Naive B cell (primary cell): ENCODE measurements at places on chromosomes 13 and 19.
A peak's percentile ranks its signal among the peaks of the same experiment; 100 is the strongest.

GRCh38 chr19:55723491-55723890 lies 14.7 kb downstream of the NLRP9 start:
- DNase-seq = no peak

DNA sequence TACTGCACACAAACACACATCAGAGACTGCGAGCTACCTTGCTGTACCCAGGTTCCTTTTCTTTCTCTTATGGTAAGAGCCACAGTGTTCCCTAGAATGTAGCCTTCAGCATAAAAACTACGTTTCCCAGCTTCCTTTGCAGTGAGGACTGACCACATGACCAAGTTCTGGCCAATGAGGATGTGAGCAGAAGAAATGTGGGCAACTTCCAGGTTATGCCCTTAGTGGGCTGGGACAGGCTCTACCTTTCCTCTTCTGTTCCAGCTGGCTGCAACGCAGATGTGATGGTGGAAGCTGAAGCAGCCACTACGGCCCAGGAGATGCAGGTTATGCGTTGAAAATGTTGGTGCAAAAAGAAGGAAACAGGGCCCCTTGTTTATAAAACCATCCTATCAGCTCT lies 27.5 kb downstream of the VRK3 start:
- peak; percentile 12 for DNase-seq

DNA sequence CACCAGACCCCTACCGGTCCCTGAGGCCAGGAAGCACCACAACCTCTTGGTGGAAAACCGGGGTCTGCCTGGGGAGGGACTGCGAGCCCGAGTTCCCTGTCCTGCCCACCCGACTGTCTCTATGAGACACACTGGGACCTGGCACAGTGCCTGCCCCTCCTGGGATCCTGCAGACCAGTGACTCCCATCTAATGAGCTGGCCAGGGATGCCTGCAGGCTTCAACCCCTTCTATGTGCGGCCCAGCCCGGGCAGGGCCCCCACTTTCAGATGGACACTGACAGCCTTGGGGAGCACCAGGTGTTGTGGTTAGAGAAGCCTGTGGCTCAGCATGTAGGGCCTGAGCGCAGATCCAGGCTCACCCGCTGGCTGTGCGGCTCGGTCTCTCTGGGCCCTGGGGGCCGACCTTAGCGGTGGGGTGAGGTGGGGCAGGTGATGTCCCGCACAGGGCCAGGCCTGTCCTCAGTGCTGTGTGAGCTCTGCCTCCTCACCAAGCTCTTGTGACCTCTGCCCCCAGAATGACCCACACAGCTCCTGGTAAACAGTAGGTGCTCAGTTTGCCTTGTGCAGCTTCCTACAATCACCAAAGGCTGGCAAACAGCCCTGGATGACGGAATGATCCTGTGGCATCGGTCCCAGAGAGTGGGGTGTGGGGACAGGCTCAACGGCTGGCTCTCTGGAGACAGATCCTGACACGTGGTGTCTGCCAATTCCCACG lies 17.9 kb upstream of the CACTIN start:
- no peak for DNase-seq

- no peak for DNase-seq
Observed at GRCh38 chr13:38914070-38914469, 76.6 kb downstream of the STOML3 start.

GRCh38 chr13:48720621-48721020 lies 66.9 kb downstream of the CYSLTR2 start:
- no peak for DNase-seq

DNA sequence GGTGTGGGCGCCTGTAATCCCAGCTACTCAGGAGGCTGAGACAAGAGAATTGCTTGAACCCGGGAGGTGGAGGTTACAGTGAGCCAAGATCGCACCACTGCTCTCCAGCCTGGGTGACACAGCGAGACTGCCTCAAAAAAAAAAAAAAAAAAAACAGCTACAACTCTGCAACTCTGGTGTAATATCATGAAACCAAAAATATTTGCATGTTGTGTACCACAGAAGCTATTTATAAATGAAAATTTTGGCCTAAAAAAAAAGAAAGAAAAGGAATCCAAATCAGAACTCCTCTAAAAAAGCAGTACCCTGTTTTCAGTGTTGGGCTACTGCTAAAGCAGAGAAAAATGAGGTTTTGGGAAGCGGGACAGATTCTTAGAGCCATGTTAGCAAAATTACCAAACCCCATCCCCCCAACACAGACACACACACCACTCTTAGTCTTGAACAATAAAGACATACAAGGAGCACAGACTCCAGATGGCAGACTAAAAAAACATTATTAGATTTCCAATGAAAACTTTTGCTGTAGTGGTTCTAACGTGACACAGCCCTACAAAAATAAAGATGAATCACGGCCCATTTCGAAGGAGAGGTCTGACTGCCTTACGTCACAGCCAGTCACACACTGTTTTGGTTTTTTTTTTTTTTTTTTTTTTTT lies 51.5 kb downstream of the INSR start:
- DNase-seq = no peak

GRCh38 chr13:21898945-21899344 lies 228.1 kb downstream of the FGF9 start:
- DNase-seq = no peak

GRCh38 chr19:34676697-34677385 lies at the start of gene SCGB2B2:
Gene SCGB2B2, minus strand, starts transcription at chr19:34677159. Its CDS starts 82,596 bp downstream, at chr19:34594563.
- DNase-seq = no peak

GRCh38 chr13:77536358-77536757 lies 852 bp downstream of the SCEL start:
- DNase-seq = no peak

DNA sequence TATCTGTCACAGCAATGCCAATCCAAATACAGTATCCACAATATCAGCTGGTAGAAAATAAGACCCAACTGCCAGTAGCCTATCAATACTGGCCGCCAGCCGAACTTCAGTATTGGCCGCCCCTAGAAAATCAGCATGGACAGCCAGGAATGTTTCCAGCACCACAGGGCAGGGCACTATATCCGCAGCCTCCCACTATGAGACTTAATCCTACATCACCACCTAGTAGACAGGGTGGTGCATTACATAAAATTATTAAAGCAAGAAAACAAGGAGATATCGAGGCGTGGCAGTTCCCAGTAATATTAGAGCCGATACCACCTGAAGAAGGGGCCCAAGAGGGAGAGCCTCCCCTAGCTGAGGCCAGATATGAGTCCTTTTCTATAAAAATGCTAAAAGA lies 111.3 kb downstream of the ZNF486 start:
- peak; percentile 39 for DNase-seq

GRCh38 chr19:5881543-5882299 lies 11.4 kb upstream of the FUT5 start:
- DNase-seq = no peak

DNA sequence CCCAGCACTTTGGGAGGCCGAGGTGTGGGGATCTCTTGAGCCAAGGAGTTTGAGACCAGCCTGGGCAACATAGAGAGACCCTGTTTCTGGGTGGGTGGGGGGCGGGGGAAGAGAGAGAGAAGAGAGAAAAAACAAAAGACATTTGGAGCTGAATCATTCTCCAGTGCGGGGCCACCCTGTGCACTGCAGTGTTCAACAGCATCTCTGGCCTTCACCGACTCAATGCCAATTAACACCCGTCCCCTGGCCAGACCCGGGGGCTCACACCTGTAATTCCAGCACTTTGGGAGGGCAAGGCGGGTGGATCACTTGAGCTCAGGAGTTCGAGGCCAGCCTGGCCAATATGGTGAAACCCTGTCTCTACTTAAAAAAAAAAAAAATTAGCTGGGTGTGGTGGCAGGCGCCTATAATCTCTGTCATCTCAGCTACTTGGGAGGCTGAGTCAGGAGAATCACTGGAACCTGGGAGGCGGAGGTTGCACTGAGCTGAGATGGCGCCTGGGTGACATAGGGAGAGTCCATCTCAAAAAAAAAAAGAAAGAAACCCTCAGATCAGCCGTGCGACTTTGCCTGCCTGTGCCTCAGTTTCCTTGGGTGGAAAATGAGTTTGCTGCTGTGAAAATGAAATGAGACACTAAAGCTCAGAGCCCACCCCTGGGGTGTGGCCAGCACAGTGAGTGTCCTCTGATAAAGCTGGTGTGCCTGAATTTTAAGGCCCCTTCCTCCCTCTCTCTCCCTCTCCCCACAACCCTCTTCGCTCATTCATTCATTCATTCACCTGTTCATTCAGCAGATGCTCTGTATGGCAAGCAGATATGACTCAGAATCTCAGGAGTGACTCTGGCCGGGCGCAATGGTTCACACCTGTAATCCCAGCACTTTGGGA lies 6.4 kb downstream of the KLF2 start:
- DNase-seq = no peak

- DNase-seq = no peak
Observed at GRCh38 chr13:48750588-48751383, 97.1 kb downstream of the CYSLTR2 start.

GRCh38 chr13:76094645-76095044 lies 458.5 kb downstream of the LMO7 start:
- no peak for DNase-seq

- DNase-seq = no peak
Observed at GRCh38 chr19:39377373-39378362, 13.2 kb downstream of the PAF1 start.

GRCh38 chr19:2003874-2004273 lies 11.6 kb downstream of the BTBD2 start:
- DNase-seq = no peak

GRCh38 chr19:15194938-15195337 lies 5.9 kb downstream of the NOTCH3 start:
- DNase-seq = no peak

DNA sequence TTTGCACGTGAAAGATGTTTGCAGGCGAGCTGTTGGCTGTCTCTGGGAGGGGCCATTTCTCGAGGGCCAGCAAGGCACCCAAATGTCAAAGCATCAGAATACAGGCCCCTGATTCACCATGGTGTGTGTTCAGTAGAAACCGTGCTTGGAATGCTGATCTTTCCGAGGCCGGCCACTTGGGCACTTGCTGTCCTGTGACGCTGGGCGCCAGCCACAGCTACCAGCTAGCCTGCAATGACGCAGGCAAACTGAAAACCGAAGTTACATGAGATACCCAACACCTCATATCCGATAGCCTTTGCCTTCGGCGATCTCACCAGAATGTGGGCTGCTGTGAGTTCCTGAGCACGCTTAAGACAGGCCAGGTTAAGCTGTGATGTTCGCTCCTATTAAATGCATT lies 12.0 kb downstream of the THOP1 start:
- no peak for DNase-seq

- no peak for DNase-seq
Observed at GRCh38 chr19:41226053-41226873, 7.2 kb downstream of the AXL start.

DNA sequence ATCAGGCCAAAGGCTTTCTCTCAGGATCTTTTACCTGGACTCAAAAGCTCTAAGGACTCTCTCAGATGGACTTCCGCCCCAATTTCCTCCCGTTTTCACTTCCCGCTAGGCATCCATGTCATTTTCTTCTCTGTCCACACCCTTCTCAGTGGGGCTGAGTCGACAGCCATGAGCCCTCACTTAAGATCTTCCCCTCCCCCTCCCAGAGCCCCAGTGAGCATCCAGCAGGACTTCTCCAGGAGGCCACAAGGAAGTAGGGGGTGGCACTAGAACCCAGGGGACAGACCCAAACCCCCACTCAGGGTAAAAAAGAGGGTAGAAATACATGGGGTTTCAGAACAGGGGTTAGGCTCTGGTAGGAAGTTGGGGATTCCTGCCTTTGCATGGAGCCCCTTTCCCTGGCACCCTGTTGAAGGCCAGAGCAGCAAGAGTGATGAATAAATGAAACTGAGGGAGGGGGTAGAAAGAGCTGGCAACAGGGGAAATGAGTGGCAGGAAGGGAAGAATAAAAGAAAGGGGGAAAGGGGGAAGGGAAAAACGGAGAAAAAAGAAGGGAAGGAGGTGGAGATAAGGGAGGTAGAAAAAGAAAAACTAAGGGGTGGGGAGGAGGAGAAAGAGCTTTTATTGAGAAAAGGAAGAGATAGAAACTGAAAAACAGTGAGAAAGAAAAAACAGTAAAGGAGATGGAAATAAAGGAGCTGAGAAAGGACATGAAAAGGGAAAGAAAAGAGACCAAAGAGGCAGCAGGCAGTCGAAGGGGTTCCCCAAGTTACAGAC lies 42.3 kb downstream of the DEDD2 start:
- DNase-seq = no peak

GRCh38 chr13:76637641-76638141 lies 248.5 kb downstream of the KCTD12 start:
- DNase-seq = no peak

- no peak for DNase-seq
Observed at GRCh38 chr19:55156202-55157063, 1.1 kb downstream of the TNNI3 start.

GRCh38 chr13:61192826-61193225 lies 222.8 kb downstream of the PCDH20 start:
- no peak for DNase-seq

- peak; percentile 8 for DNase-seq
Observed at GRCh38 chr19:11261971-11262839, at the start of gene DOCK6. Gene DOCK6, minus strand, starts transcription at chr19:11262524. Its CDS starts 84 bp downstream, at chr19:11262440.

DNA sequence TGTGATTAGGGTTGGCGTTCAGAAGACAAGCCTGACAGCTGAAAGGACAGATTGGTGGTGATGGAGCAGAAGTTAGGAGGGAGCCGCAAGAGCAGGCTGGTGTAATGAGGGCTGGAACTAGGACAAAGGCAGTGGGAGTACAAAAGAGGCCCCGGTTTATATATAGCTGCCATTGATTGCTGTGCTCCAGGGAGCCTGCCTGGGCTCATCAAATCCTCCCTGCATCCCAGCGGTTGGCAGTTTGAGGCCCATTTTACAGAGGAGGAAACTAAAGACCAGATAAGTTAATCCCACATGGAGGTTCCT lies 123.7 kb downstream of the CACNA1A start:
- DNase-seq = no peak

GRCh38 chr19:57615346-57615745 lies 1.3 kb downstream of the ZNF134 start:
- no peak for DNase-seq

DNA sequence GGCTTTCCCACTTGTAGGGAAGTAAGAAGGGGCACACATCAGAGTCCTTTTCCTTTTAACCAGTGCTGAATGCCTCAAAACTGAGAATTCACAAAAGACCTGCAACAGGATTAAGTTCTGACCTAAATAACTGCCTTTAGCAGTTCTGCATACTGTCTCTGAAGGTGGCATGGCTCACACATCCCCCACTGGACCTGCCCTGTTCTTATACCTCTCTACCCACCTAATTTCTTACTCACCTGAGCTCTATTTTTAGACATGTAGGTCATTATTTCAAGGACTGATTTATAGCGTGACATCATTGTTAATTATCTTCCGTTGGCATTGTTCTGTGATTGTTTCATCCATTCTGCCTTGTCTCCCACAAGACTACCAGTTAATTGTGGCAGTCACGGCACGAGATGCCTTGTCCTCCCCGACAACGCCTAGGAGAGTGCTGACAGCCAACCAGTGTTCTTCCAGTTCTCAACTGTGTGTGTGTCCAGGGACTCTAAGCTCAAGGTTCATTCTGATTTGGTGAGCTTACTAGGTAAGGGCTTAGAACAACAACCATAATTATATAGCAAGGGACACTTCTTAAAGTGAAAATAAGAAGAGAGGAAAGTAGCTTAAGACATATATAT lies 27.1 kb upstream of the UBL3 start:
- DNase-seq = no peak
